ENCODE measurements at places on chromosomes 4 and X.

GRCh38 chrX:49155243-49155899 lies 7.2 kb upstream of the MAGIX start:
- DNase-seq: no peak

DNA sequence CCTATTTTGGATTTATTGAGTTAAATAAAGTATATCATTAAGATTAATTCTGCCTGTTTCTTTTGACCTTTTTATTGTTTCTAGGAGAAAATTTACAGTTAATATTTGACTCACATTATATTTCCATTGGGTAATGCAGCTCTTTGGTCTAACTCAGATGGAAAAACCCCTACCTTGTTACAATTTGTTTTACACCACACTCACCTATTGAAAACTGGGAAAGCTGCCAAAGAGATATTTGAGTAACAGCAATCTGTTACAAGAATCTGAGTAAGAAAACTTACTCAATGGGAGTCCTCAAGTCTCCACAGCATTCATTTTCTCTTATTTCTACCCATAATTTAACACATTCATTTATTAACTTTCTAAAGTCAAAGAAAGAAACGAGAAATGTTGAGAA lies 108.0 kb upstream of the TLL1 start:
- DNase-seq: no peak

DNA sequence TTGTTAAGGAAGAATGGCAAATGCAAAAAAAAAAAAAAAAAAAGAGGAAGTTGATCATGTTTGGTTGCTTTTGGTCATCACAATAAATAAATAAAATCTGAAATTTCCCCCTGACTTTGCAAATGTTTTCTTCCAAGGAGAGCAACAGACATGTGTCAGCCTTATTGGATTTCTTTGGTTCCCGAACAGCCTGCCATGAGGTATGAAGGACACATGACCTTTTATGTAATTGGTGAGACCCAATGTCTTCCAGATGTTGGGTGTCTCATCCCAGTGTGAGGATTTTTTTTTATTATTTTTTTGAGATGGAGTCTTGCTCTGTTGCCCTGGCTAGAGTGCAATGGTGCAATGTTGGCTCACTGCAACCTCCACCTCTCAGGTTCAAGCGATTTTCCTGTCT lies 24.6 kb upstream of the CD99 start:
- no peak for DNase-seq

DNA sequence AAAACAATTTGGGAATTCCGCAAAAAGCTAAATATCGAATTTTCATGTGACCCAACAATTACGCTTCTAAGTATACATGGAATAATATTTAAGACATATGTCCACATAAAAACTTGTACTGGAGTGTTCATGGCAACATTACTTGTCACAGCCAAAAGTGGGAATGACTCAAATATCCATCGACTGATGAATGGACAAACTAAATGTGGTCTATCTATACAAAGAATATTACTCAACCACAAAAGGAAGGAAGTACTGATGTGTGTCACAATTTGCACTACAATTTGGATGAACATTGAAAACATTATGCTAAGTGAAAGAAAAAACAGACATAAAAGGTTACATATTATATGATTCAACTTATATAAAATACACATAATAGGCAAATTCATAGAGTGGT lies 71.9 kb downstream of the AFF2 start:
- no peak for DNase-seq

GRCh38 chr4:159269956-159270355 lies 167.1 kb downstream of the RAPGEF2 start:
- no peak for DNase-seq

GRCh38 chrX:10120331-10120730 lies 36.4 kb upstream of the CLCN4 start:
- DNase-seq: no peak

- no peak for DNase-seq
Measured at GRCh38 chr4:3317011-3317655, 24.3 kb downstream of the RGS12 start.

DNA sequence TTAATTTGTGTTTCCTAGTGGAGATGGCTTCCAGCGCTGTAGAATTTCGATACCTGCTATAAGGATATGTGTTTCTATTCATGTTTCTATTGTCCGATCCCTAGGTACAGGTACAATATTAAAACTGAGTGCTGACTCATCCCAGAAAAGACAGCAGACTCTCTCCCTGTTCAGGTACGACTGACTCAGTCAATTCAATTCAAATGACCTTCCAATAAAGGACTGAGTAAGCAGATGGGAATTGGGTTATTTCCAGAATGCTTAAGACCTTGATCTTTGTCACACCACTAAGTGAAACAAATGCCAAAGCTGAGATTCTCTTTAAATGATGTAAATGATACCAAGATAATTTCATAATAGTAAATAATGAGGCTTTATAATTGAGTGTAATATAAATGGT lies 1596.9 kb downstream of the RPA4 start:
- no peak for DNase-seq

GRCh38 chr4:6265546-6265945 lies 4.1 kb upstream of the WFS1 start:
- DNase-seq: no peak

DNA sequence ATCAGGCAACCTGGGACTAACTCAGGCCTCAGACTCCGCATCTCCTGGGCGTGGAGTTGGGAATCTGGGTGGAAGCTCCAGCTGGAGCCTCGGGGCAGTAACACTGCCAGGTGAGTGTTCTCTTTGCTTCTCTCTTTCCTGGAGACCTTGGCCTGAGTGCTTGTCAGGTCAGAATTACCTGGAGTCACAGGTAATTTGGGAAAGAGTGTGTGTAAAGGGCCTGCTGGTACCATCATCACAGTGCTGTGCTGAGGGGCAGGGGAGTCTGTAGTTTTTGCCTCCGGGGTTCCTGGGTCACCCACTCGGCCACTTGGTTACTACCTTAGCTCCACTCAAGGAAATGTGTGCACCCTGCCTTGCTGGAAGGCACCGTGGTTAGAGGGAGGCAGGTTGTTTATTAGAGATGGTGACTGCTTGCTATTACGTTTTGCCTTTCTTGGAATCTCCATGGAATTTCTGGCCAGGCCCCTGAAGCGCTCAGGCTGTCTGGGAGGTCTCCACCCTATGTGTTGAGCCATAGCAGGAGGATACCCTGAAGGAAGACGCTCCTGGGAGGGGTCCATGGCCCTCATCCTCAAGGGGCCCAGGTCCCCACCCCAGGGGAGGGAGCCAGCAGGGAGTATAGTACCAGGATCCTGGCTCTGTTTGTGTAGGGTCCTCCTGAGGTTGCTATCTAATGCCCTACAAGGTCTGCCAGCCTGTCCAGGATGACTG lies 2.9 kb downstream of the GPR78 start:
- no peak for DNase-seq

DNA sequence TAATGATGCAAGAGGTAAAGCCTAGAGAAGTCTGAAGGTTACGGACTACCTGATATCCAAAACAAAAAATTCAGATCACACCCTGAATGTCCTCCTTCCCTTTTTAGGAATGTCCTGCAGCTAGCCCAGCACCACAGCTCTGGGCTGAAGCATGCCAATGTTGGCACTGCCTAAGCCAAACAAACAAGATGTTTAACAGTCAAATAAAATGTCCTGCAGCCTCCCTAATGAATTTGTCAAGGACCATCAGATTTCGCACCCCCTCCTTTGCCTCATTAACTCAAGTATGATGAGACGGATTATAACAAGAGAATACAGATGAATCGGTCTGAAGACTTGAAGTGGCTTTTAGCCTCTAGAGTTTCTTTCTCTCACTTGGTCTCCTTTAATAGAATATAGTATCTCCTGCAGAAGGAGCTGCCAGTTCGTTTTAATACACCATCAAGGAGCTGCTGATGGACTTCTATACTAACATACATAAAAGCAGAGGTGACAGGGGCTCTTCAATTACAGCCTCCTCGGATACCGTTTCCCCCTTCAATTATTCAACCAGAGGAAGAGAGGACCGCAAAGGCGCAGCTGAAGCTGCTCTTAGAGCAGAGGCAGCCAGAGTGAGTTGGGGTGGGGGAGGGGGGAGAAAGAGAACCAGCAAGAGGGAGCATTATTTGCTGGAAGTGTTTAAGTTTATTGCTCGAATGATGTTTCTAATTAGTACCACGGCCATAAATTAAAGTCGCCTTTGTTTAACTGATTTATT lies 3.0 kb upstream of the MAB21L2 start:
- DNase-seq: no peak

GRCh38 chrX:154308108-154308946 lies 12.7 kb downstream of the TKTL1 start:
- DNase-seq: no peak

- DNase-seq: no peak
Measured at GRCh38 chr4:70979445-70980008, 13.9 kb upstream of the DCK start.

- no peak for DNase-seq
Measured at GRCh38 chr4:54076673-54077072, 12.3 kb upstream of the CHIC2 start.

- DNase-seq: no peak
Measured at GRCh38 chrX:97666890-97667289, 783.2 kb downstream of the RPA4 start.

DNA sequence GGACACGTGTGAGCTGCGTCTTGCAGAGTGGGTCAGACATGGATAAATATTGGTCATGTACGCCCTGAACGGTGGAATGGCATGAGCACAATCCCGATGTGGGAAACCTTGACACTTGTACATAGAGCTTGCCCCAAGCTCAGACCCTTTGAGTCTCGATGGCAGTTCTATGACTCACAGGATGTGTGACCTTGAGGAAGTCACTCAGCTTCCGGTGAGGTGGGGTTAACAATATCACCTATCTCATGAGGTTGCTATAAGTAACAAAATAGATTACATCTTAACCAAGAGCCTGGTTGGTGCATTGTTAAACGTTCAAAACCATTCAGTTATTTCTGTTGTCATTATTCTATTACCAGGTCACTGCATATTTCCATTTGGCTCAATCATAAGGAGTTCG lies 109.1 kb upstream of the TBL1X start:
- no peak for DNase-seq

DNA sequence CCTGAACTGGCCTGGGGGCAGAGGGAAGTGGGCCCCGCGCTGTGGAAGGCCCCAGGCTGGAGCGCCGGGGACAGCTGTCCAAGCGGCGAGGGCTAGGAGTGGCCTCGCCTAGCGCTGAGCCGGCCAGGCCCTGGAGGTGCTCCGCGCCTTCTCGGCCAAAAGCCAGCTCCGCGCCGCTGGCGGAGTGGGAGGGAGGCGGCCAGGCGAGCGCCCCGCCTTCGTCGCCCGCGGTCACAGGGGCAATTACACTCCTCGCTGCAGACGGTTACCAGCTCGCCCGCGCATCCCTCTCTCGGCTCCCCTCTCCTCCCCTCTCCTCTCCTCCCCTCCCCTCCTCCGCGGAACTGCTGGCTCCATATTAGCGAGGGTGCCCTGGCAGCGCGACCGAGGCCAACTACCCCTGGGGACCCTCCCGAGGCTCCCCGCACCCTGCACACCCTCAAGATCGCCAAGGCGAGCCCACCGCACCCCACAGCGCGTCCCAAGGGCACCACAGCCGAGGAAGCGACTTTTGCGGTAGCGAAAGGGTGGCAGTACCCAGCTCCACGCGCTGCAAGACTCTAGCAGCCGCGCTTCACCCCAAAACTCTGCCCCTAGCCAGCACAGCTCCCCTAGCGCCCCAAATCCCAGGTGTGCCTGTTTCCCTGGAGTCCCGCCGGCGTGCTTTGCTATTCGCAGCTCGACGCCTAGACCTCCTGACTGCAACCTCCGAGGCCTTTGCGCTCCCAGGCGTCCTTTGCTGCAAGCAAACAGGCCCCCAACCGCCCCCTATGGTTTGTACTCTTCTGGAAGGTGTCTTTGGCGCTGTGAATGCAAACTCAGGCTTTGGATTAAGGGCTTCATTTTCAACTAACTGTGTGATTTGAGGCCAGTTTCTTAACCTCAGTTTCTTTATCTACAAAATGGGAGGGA lies 91.4 kb downstream of the BCOR start:
- no peak for DNase-seq

GRCh38 chr4:42618023-42618422 lies 38.9 kb downstream of the ATP8A1 start:
- no peak for DNase-seq

GRCh38 chr4:152585023-152585441 lies 49.1 kb upstream of the FBXW7 start:
- no peak for DNase-seq

- no peak for DNase-seq
Measured at GRCh38 chrX:123756320-123756719, 23.5 kb upstream of the THOC2 start.

- no peak for DNase-seq
Measured at GRCh38 chr4:90127706-90128345, 632 bp downstream of the CCSER1 start.

GRCh38 chr4:5887361-5888221 lies 5.3 kb downstream of the CRMP1 start:
- DNase-seq: no peak

- no peak for DNase-seq
Measured at GRCh38 chr4:108758498-108758897, 4.4 kb downstream of the ETNPPL start.

DNA sequence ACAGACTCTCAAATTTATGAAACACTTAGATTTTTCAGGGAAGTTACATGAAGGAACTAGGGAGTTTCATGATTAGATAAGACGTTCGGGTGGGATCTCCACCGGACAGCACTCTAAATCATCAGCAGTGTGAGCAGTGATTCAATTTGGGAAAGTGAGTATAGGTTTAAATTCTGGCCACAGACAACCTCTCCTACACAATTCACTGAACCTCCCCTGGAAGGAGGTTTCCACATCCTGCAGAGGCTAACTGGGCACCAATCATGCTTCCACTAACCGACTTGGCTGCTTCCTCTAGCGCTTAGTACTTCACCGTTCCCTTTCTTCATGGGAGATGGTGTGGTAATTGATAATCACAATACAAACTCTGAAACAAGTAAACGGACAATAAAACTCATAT lies 5.6 kb downstream of the CXCL9 start:
- DNase-seq: no peak

GRCh38 chr4:47686294-47686872 lies 151.5 kb downstream of the CORIN start:
- no peak for DNase-seq

DNA sequence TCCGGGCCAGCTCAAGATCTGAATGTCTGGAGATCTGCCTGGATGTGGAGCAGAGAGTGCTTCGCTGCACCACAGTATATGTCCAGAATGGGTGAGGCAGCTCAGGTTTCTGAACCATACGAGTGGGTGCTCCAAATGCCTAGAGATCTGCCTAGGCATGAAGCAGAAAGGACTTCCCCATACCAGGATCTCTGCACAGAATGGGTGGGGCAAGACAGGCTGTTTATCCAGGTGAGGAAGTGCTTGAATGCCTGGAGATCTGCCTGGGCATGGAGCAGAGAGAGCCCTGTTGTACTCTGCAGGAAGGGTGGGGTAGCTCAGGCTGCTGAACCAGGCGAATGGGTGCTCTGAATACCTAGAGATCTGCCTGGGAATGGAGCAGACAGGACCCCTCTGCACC lies 45.4 kb upstream of the MAGEC2 start:
- no peak for DNase-seq

GRCh38 chrX:1657367-1658070 lies 42.7 kb downstream of the ASMT start:
- no peak for DNase-seq

DNA sequence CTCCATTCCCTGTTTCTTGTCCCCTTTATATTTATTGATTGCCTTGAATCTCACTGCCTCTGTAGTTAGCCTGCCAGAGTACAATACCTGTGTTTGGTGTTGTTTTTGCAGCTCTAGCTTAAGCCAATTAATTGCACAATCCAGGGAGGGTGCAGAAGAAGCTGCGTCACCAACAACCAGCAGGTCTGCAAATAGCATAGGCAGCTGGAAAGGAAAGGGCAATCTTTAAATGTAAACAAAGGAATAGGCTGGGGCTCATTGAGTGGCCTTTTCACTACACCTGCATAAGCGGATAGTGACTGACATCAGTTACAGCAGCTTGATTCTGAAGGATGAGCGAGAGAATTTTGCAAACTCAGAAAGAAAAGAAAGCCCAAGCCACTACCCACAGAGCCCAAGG lies 106.8 kb upstream of the RAI2 start:
- no peak for DNase-seq

Data from vagina (tissue), 2 donors.